ENCODE measurements at places on chromosomes 7 and 10. TPM values are rescaled to one million over a fixed set of nuclear protein-coding genes. Genes with fewer than 3 reads are reported as not detected.

GRCh38 chr10:91512458-91512857, 102.3 kb downstream of the HECTD2 start:
- DNase-seq, result no peak

DNA sequence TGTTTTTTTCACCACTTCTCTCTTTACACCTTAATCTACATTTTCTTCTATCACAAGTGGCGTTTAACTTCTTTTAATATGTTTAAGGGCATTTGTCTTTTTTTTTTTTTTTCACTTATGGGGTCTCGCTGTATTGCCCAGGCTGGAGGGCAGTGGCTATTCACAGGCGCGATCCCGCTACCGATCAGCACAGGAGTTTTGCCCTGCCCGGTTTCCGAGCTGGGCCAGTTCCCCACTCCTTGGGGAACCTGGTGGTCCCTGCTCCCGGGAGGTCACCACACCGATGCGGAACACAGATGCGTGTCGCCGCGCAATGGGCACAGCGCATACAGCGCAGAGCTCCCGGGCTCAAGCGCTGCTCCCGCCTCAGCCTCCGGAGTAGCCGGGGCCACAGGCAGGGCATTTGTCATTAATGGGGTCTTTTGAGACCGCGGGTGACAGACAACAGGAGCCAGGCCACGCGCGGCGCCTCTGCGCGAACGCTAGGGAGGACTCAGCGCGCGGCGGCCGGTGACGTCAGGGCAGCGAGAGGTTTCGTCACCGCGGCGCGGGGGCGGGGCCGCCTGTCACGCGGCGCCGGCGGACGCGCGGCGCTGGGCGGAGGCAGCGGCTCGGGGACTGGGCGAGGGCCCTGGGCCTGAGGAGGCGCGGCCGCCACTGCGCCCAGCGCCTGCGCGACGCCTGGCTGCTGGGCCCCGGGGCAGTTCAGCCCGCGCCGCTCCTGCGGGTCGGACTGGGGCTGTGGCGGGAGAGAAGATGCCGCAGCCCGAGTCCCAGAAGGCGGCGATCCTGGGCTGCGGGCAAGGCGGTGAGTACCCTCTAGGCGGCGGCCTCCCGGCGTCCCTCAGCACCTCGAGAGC, at the start of gene GALNT11:
Gene GALNT11 (plus strand): TSS at position 598 of the 860 bp plus-strand sequence. CDS start 68,554 bp downstream, outside the sequence.
- peak; percentile 89 for DNase-seq

NUTM2D gene
- total RNA-seq, result 1.1 TPM

GRCh38 chr10:74925708-74926107, 99.3 kb downstream of the KAT6B start:
- no peak for DNase-seq

DNA sequence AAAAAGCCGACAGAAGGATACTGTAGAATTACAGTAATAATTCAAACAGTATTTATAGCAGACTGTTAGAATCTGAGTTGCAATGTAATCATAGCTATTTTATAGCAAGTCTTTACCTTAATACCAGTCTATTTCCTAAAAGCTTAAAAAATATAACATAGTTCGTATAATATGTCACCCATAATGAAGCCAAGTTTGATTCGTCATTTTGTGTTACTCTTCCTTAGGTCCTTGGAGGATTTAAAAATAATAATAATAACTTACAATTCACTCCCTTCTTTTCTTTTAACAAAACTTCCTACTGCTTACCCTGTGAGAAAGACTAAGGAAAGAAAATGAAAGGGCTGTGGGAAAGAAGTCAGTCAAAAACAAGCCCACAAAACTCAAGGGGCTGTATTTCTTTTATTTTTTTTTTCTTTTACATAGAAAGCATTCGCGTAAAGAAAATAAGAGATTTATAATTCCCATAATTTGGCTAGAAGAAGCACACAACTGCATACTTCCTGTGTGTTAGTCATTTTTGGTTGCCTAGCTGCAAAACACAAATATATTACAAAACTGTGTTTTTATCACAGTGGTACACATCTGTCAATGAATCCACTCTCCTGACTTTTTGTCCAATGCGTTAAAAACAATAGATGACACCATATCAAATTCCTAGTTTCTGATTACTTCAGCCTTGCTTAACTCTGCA, 187.2 kb upstream of the CELF2 start:
- DNase-seq, result no peak

GRCh38 chr7:2825559-2826227, 18.4 kb downstream of the GNA12 start:
- DNase-seq, result no peak

- DNase-seq, result no peak
Measured at GRCh38 chr10:97916586-97916985, 66.9 kb downstream of the GOLGA7B start.

DNA sequence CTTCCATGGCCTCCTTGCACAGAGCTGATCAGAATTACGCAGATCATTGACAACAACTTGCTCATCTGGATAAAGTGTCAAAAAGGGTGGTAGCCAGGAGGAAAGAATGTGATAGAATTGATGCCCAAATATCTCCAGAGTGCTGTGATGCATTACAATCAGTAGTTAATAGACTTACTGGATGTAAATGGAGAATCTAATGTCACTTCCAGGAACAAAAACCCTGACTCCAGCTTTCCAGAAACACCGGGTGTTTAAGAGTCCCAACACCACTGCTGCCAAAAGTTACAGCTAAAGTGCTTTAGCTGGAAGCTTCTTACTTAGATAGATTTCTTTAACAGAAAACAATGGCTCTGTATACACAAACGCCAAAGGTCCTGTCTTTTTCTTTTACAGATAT, 25.7 kb upstream of the OSBPL3 start:
- DNase-seq, result no peak

DNA sequence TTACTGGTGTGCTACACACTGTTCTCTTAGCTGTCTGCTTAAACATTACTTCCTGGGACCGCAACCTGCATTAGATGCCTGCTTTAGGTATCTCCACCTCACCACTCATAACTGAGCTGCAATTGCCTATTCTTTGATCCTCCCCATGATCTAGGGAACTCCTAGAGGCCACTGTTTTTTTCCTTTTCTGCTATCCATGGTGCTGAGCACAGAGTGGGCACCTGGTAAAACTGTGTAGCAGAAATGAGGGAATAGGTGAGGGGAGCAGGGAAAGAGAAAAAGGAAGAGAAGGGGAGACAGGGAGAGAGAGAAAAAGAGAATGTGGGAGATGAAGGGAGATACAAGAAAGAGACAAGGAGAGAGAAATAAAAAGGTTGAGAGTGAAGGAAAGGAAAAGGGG, 434.9 kb downstream of the ADRA2A start:
- peak; percentile 3 for DNase-seq

GRCh38 chr10:132291826-132292225, 15.9 kb downstream of the STK32C start:
- no peak for DNase-seq

- no peak for DNase-seq
Measured at GRCh38 chr10:84521013-84521412, 192.6 kb downstream of the CCSER2 start.

- DNase-seq, result peak; percentile 42
Measured at GRCh38 chr10:101444058-101444898, 90.3 kb downstream of the BTRC start.

DNA sequence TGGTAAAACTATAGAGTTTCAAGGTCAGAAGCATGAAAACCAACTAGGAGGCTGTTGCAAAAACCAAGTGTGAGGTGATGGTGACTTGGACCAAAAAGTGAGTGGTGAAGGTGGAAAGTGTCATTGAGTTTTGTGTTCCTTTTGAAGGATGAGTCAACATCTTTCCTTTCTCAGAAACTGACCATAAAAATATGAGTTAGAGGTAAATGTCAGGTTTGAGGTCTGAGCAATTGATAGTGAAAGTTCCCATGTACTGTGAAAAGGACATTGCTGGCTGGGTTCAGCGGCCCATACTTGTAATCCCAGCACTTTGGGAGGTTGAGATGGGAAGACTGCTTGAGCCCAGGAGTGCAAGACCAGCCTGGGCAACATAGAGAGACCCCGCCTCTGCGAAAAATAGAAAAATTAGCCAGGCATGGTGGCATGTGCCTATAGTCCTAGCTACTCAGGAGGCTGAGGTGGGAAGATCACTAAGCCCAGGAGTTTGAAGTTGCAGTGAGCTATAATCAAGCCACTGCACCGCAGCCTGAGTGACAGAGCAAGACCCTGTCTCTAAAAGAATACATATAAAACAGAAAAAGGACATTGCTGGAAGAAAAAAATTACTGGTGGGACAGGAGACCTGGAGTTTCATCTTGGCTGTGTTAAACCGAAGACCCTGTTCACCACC, 89.3 kb upstream of the ARID5B start:
- no peak for DNase-seq

- DNase-seq, result peak; percentile 71
Measured at GRCh38 chr7:17558558-17559332, 260.3 kb downstream of the AHR start.

RSBN1L gene
- total RNA-seq, result 12.4 TPM

AKR1C2 gene
- total RNA-seq, result 15.5 TPM

GRCh38 chr10:44858017-44858371, 53.1 kb upstream of the TMEM72 start:
- DNase-seq, result no peak

- no peak for DNase-seq
Measured at GRCh38 chr10:1315178-1315577, 259.0 kb downstream of the WDR37 start.

GRCh38 chr10:59036311-59037017, 140.0 kb upstream of the PHYHIPL start:
- DNase-seq, result no peak

GRCh38 chr7:112084520-112084971, 121.7 kb downstream of the DOCK4 start:
- no peak for DNase-seq

SCIN gene
- total RNA-seq, result 1.5 TPM

- DNase-seq, result no peak
Measured at GRCh38 chr10:70738761-70739121, 46.4 kb downstream of the TBATA start.

OR13A1 gene
- not detected for total RNA-seq

DNA sequence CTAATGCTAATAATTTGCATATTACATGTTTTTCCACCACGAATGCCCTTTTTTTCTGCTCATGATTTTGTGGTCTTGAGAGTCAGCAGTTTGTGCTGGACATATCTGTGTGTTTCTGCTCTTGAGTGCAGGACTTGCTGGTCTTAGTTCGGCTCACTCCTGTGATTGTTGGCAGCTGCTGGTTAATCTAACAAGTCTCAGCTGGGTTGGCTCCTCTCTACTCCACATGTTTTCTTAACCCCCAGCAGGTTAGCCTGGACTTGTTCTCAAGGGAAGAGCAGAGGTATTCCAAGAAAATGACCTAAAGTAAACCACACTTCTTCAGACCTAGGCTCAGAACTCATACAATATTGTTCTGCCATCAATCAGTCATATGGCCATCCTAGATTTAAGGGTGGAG, 1238.9 kb downstream of the XPNPEP1 start:
- DNase-seq, result no peak

- DNase-seq, result peak; percentile 69
Measured at GRCh38 chr7:97064972-97065587, 40.4 kb upstream of the DLX5 start.

CNNM1 gene
- not detected for total RNA-seq

PAPOLB gene
- not detected for total RNA-seq

RPEL1 gene
- 0.05 TPM for total RNA-seq

MBL2 gene
- not detected for total RNA-seq

DNA sequence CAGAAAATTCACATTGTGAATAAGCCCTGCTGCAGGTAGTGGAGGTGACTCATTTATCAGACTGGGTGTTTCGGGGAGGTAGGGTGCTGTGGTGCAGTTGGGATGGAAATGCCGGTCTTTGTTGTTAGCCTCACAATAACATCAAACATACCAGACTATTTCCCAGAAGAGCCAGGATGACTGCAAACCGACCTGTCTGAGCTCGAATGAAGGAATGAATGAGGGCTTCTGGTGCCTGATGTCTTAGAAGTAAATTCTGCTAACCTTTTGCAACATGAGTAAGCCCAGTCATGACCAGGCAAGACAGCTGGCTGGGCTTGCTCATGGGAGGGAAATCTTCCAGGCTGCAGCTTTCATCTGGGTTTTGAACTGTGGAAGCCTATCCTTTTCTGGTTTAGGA, 2.4 kb upstream of the VDAC2 start:
- DNase-seq, result no peak

DNA sequence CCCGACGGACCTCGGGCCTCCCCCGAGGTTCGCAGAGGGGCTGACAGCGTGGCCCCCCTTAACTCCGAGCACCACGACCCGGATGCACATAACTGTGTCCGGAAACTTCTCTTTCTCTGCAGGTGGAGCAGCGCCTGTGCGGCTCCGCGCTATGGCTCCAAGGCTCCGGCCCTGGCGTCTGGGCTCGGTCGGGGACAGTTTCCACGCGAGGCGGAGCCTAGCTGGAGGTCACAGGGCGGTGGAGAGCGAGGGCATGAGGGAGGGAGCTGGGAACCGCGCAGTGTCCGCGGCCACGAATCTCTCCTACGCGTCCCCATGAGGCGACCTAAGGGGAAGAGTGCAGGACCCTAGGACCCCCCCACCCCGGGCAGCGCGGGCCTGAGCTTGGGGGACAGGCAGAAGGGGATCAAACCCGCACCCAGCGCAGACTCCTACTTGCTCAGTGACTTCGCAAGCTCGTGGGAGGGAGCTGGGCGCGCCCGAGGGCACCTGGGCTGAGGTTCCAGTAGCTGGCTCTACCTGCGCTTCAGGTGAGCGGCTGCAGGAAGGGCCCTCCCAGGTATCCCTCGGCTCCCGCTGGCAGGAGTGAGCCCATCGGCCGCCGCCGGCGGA, 8.6 kb upstream of the MNX1 start:
- peak; percentile 38 for DNase-seq

DNA sequence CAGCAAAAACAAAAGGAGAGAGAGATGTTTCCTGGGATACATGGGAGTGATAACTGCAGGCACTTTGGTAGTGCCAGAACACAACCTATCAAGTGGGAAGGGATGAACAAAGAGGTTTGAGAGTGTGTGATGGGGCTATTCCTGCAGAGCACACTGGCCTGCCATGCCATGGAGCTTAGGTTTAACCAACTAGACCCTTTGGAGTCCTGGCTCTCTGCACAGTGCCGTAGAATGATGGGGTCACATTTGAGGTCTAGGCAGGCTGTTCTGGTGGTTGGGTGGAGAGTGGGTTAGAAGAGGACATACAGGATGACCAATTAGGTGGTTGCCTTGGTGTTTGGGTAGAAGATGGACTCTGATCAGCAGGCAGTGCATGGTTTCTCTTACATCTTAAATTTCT, 101.9 kb upstream of the HABP2 start:
- DNase-seq, result no peak
